ENCODE measurements at places on chromosomes 4 and X.

GRCh38 chr4:84582988-84583875 lies at the start of gene CDS1:
Gene CDS1 (plus strand): TSS chr4:84583127. CDS start chr4:84583402, 275 bp downstream.
- no peaks in the 10 kb centered on the region for H3K4me1 ChIP-seq
- no peaks in the 10 kb centered on the region for H3K36me3 ChIP-seq
- no peak for DNase-seq
- no peaks in the 10 kb centered on the region for H3K27me3 ChIP-seq

GRCh38 chrX:130091980-130092522 lies 18.2 kb downstream of the ELF4 start:
- no peak for DNase-seq
- H3K4me1 ChIP-seq, result no peaks in the 10 kb centered on the region
- no peak overlapping the region for H3K27ac ChIP-seq
- no peaks in the 10 kb centered on the region for H3K36me3 ChIP-seq

DNA sequence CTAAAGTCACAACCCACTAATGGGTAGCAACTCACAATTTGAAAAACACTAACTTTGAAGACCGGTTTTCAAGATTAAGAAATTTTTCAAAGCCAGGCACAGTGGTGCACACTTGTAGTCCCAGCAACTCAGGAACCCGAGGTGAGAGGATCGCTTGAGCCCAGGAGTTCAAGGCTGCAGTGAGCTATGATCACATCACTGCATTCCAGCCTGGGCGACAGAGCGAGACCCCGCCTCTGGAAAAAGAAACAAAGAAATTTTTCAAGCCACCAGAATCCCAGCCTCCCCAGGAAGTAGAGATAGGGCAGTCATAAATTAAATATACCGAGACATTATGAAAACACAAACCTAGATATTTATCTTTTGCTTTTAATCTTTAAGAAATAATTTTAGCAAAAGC lies 13.0 kb downstream of the SMARCA1 start:
- H3K36me3 ChIP-seq, result peaks cover 4% of the 10 kb centered on the region
- H3K27me3 ChIP-seq, result no peaks in the 10 kb centered on the region
- H3K4me3 ChIP-seq, result no peak overlapping the region
- H3K4me1 ChIP-seq, result no peaks in the 10 kb centered on the region
- H3K27ac ChIP-seq, result no peak overlapping the region
- DNase-seq, result no peak

- no peaks in the 10 kb centered on the region for H3K4me1 ChIP-seq
- no peak for DNase-seq
- no peaks in the 10 kb centered on the region for H3K36me3 ChIP-seq
- no peak overlapping the region for H3K27ac ChIP-seq
Measured at GRCh38 chr4:170214731-170215130, 125.0 kb upstream of the AADAT start.

DNA sequence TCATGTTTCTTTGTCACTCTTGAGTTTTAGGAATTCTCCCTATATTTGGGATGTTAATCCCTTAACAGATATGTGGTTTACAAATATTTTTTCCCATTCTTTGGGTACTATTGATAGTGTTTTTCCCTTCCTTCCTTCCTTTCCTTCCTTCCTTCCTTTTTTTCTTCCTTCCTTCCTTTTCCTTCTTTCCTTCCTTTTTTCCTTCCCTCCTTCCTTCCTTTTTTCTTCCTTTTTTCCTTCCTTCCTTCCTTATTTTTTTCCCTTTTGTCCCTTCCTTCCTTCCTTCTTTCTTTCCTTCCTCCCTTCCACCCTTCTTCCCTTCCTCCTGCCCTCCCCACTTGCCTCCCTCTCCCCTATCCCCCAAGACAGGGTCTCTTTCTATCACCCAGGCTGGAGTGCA lies 42.1 kb downstream of the WDR17 start:
- H3K27me3 ChIP-seq, result no peaks in the 10 kb centered on the region
- H3K36me3 ChIP-seq, result no peaks in the 10 kb centered on the region
- no peaks in the 10 kb centered on the region for H3K4me1 ChIP-seq
- no peak overlapping the region for H3K27ac ChIP-seq

GRCh38 chr4:130197946-130198345 lies 1102.0 kb downstream of the C4orf33 start:
- no peak for DNase-seq
- no peaks in the 10 kb centered on the region for H3K4me1 ChIP-seq
- H3K27me3 ChIP-seq, result no peaks in the 10 kb centered on the region

- H3K27ac ChIP-seq, result no peak overlapping the region
- no peaks in the 10 kb centered on the region for H3K36me3 ChIP-seq
- no peak overlapping the region for H3K4me3 ChIP-seq
- H3K27me3 ChIP-seq, result no peaks in the 10 kb centered on the region
- DNase-seq, result no peak
- H3K4me1 ChIP-seq, result no peaks in the 10 kb centered on the region
Measured at GRCh38 chr4:77185686-77186085, 28.7 kb downstream of the CCNG2 start.

DNA sequence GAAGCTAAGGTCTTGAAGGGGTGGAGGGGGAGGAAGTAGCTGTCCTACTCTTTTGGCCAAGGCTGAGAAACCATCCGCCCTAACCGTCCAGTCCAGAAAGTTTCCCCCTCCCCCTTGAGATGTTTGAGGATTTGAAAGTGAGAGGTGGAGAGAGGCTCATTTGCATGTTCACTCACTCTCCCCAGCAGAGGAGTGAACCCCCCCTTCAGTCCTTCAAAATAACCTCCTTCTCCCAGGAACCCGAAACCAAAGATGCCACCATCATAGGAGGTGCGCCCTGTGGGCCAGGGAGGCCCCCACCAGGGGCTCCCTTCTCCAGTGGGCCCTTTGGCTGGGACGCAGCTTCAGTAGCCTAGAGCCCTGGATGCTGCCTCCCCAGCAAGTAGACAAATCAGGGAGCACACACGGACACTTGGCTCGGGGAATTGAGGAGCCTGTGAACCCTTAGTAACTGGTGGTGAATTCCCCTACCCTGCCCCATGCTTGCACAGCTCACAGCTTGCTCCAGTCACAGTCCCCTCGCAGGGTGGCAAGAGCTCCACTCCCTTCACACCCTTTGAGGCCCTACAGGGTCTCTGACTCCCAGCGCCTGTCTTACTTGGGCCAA lies 25.6 kb downstream of the ELF4 start:
- DNase-seq, result no peak
- H3K36me3 ChIP-seq, result no peaks in the 10 kb centered on the region
- H3K4me3 ChIP-seq, result no peak overlapping the region
- H3K4me1 ChIP-seq, result peaks cover 13% of the 10 kb centered on the region
- no peaks in the 10 kb centered on the region for H3K27me3 ChIP-seq
- no peak overlapping the region for H3K27ac ChIP-seq

DNA sequence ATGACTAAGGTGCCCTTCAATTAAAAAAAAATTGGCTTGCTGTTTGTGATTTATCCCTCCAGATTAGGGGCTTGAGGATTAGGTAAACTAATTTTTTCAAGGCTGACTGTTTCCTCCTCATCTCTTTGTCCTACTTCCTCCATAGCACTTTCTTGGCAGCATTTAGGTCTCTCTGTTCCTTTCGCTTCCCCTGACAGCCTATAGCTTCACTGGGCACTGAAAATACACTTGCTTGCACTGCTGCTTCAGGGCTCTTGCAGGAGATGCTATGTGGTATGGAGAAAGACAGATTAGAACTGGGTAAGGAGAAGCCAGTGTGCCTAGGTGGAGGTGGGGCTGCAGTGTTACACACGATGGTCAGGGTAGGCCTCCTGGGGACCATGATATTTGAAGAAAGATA lies 112.3 kb upstream of the SFRP2 start:
- H3K27me3 ChIP-seq, result no peaks in the 10 kb centered on the region
- H3K27ac ChIP-seq, result no peak overlapping the region
- no peak overlapping the region for H3K4me3 ChIP-seq
- DNase-seq, result no peak

DNA sequence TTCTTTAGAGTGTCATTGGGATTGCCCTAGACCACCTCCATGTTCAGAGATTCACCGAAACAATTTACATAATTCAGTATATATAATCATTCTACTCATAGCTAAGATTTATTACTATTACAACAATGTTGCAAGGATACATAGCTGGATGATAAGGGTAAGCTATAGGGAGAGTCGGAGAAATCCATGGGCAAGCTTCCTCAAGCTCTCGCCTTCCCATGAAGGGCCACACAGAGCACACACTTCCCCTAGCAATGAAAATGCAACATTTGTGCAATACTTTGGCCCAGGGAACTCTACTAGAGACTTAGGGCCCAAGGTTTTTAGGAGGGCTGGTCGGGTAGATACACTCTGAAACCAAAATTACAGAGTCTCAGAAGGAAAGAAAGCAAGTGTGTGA lies 49.7 kb upstream of the ABCG2 start:
- no peaks in the 10 kb centered on the region for H3K36me3 ChIP-seq
- no peak overlapping the region for H3K27ac ChIP-seq
- H3K4me1 ChIP-seq, result peaks cover 9% of the 10 kb centered on the region
